ENCODE measurements at places on chromosomes 2 and 18.

GRCh38 chr2:232300894-232301387 is 77.6 kb upstream of the ALPP start:
- no peak for DNase-seq

GRCh38 chr2:112887964-112888749 is 22.8 kb upstream of the IL37 start:
- DNase-seq, result peak; percentile 62

DNA sequence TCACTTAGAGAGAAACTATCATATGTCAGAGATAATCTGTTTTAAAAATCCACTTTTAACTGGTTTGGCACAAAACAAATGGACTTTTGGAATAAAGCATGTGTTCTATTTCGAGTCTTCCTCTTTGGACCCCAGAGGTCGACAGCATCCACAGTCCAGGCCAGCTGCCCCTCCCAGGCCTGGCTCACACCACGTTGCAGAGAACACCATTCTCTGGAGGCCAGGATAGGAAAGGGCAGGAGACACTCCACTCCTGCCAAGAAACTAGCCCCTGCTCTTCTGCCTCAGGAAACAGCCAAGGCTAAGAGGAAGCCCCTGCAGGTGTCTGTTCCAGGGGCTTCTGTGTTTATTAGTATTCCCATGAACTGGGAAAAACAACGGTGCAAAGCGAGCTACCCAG is 456.6 kb upstream of the ID2 start:
- no peak for DNase-seq

DNA sequence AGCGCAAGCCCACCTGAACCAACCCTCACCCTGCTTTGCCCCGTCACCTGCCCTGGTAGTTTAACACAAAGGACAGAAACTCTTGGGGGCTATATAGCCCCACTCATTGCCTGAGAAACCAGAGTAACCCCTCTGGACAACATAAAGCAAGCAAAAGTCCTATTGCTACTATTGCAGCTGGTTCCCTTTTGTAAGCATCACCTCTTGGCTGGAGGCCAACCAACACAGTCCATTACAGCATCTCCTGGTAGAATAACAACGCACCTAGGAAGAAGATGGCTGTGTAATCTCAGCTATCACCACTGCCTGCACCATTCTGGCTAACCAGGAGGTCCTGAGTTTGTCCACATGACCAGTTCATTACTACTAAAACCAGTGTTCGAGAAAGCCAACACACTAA is 36.4 kb downstream of the FLACC1 start:
- DNase-seq, result no peak

- DNase-seq, result peak; percentile 93
Observed at GRCh38 chr2:238974501-238975166, 126.7 kb downstream of the TWIST2 start.

DNA sequence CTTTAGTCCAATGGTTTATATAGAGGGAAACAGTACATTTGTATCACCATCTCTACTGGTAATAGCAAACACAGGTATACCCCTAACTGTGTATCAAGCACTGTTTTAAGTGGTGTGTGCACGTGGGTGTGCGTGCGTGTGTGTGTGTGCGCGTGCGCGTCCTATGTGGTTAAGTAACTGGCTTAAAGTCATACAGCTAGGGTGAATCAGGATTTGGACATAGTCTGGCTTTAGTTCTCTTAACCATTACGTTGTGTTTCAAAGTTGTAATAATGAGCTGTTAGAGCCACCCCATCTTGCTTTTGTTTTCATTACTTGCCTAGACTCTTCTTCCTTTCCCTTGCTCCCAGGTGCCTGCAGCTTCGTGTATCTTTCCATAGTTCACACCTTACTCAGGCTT is 2.1 kb downstream of the HADHB start:
- peak; percentile 30 for DNase-seq
